Stromal cell of bone marrow (primary cell): ENCODE measurements at places on chromosomes 3 and 15.

GRCh38 chr3:4841776-4842440, 137.3 kb upstream of the BHLHE40 start:
- DNase-seq: no peak

GRCh38 chr3:193896419-193896818, 239.5 kb upstream of the HES1 start:
- no peak for DNase-seq

GRCh38 chr3:28110869-28111268, 130.6 kb upstream of the CMC1 start:
- no peak for DNase-seq

GRCh38 chr3:4166540-4166939, 136.6 kb upstream of the SETMAR start:
- no peak for DNase-seq

GRCh38 chr15:61076598-61077170, 152.4 kb downstream of the RORA start:
- no peak for DNase-seq

GRCh38 chr15:73891328-73892315, 18.3 kb downstream of the TBC1D21 start:
- no peak for DNase-seq

GRCh38 chr3:181454451-181455027, 257.2 kb upstream of the SOX2 start:
- DNase-seq: no peak

GRCh38 chr3:178804606-178805005, 267.0 kb downstream of the ZMAT3 start:
- DNase-seq: peak; percentile 3

DNA sequence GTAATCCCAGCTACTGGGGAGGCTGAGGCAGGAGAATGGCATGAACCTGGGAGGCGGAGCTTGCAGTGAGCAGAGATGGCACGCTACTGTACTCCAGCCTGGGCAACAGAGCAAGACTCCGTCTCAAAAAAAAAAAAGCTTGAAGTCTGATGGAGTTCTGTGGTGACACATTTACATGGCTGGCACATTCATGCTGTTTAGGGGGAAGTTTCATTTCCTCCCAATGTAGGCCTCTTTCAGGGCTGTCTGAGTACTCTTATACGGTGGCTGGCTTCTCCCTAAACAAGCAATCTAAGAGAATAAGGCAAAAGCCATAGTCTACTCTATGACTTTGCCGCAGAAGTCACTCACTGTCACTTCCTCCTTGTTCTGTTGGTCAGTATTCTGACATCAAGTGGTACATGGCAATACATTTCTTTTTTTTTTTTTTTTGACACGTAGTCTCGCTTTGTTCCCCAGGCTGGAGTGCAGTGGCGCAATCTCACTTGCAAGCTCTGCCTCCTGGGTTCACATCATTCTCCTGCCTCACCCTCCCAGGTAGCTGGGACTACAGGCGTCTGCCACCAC, 41.2 kb downstream of the OIP5 start:
- DNase-seq: no peak

- peak; percentile 36 for DNase-seq
Measured at GRCh38 chr3:48194446-48195071, 6.3 kb upstream of the CDC25A start.

- DNase-seq: no peak
Measured at GRCh38 chr3:15823092-15823491, 25.3 kb upstream of the ANKRD28 start.

GRCh38 chr3:70963431-70964275, 619.9 kb downstream of the FOXP1 start:
- no peak for DNase-seq
